ENCODE measurements at places on chromosomes 5 and 9. TPM values are rescaled to one million over a fixed set of nuclear protein-coding genes. Genes with fewer than 3 reads are reported as not detected.

DNA sequence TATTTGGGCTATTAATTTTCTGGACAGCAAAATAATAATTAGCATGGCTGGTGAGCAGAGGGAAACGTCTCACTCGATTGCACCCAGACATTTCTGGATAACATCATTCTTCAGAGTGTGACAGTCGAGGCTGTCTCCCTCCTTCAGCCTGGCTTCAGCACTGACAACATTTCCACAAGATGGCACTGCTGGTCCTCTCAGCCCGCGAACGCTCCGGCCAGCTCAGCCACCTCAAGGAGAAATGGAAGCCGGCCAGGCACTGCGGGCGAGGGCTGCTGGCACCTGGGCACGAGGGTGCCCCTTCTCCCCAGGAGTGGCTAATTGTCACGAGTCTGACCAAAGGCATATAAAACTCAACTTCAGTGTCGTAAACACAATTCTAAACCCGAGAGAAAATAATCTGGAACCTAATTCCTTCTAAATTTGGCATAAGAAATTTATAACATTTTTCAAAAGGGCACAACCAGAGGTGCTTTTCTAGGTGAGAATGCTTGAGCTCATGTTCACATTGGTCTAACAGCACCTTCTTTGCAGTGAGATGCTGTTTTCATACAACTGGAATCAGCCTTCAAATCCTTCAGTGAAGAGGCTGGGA lies 65.9 kb downstream of the DAP start:
- peak; percentile 16 for DNase-seq

GRCh38 chr5:154163327-154164248 lies 26.9 kb upstream of the GALNT10 start:
- no peak for DNase-seq

- DNase-seq = peak; percentile 32
Observed at GRCh38 chr9:136122425-136123383, 4.0 kb upstream of the TMEM250 start.

DNA sequence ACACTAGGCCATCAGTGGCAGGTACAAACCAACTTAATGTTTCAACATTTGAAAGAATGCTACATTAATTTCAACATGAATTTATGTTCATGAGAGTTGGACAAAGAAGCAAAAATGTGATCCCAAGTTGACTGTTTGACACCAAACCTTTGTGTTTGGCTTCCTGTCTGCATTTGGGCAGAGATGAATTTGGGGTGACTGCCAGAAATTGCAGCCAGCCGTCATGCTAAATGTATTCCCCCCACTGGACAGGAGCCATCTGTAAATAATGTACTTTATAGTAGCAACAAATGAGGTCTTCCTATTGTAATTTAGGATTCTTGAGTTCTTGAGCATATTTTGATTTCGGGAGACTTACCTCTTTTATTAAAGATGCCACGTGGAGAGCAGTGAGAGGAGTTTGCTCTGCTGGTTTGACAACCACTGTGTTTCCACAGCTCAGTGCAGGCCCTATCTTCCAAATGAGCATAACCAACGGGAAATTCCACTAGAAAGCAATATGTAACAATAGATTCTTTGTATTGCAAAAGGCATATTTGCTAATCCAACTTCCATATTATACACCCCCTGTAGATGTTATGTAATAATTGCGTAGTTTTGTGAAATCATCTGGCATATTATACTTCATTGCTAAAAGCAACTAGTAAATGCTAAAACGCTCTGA lies 27.6 kb downstream of the ALDH1A1 start:
- peak; percentile 79 for DNase-seq

GRCh38 chr5:115246361-115246991 lies 16.2 kb downstream of the PGGT1B start:
- DNase-seq = peak; percentile 49

DNA sequence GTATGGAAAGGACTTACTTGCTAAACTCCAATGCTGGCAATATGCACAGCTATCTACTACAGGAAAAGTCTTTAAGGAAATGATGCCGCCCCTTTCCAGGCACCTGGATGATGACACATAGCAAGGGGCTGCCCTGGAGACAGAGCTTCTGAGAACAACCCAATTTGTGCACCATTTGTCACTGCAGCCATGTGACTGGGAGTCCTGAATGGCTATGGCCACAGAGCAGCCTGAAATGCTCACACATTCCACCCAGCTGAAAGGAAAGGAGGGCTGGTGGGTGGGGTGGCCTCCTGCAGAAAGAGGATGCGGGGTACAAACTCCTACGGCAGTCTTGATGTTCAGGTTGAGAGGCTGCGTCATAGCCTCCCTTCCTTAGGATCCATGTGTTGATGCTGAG lies 70.1 kb upstream of the FSTL4 start:
- DNase-seq = no peak

- no peak for DNase-seq
Observed at GRCh38 chr5:32785611-32786254, 74.6 kb downstream of the NPR3 start.

DNA sequence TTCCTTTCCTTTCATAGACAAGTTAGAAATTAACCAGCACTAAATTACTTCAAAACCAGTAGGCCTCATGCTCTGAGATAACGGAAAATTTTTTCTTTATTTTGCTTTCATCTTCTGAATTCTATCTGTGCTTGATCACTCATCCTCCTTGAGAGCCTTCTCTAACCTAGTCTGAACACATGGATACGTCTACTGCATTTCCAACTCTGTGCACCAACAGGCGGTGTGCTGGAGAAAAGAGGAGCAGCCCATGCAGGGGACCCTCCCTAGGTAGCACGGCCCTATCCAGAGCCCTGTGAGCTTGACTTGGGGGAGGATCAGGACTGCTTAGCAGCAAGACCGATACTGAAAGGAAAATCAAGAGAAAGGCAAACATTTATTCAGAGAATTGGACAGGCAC lies 149.8 kb downstream of the AUH start:
- DNase-seq = peak; percentile 72

DNA sequence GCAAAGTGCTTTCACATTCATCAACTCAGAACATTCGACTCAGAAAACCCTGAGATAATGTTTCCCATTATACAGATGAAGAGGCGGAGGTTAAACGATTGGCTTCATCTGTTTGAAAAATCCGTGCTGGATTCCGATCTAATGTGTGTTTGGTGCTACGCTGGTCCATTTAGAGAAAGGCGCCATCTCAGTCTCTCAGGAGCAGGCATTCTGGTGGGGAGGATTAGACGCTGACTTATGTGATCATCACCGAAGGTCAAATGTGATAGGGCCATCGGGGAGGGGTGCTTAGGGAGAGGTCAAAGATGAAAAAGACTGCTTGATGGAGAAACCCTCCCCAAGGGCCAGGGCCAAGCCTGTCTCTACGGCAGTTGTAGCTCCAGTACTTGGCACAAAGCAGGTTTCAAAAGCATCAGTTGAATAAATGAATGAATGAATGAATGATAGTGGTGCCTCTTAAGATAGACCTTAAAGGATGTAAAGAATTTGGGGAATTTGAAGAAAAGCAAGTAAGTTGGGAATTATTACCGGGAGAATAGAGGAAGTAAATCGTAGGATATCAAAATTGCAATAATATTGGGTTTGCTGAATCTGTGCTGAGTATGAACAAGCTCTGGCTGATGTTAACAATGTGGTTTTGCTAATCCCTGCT lies 160.6 kb upstream of the SHB start:
- DNase-seq = no peak

DNA sequence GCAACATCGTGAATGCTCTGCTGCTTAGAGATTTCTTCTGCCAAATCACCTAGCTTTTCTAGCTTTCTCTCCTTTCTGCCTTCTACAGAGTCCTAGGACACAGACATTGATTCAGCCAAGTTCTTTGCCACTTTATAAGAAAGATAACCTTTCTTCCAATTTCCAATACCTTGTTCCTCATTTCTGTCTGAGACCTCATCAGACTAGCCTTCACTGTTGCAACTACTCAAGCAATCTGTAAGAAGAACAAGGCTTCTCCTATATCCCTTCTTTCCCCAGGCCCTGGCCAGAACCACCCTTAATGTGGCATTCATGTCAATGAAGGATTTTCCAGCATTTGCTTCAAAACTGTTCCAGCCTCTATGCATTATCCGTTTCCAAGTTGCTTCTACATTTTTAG lies 24.3 kb downstream of the FBXO10 start:
- no peak for DNase-seq

- DNase-seq = no peak
Observed at GRCh38 chr5:141637123-141637766, 448 bp downstream of the RELL2 start.

DNA sequence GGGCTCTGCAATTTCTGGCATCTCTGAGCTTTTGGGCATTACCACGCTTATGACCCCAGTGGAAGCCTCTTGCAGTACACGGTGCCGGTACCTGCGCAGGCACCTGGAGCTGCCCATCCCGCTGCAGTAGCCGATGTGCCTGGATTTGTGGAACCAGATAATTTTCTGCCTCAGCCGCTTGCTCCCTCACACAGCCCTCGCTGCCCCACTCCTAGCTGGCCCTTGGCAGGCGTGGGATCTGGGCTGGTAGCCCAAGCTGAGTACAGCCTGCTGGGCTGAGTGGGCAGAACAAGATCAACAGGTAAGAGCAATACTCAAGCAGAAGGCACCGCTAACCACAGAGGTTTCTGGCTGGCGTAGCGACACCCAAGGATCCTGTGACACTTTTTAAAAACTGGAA lies 1808.8 kb upstream of the ACO1 start:
- DNase-seq = no peak

GRCh38 chr9:10265153-10265631 lies 347.6 kb downstream of the PTPRD start:
- DNase-seq = no peak

- no peak for DNase-seq
Observed at GRCh38 chr5:132010645-132010988, 841 bp downstream of the ACSL6 start.

GRCh38 chr5:93130624-93131490 lies 450.2 kb downstream of the NR2F1-AS1 start:
- no peak for DNase-seq

DNA sequence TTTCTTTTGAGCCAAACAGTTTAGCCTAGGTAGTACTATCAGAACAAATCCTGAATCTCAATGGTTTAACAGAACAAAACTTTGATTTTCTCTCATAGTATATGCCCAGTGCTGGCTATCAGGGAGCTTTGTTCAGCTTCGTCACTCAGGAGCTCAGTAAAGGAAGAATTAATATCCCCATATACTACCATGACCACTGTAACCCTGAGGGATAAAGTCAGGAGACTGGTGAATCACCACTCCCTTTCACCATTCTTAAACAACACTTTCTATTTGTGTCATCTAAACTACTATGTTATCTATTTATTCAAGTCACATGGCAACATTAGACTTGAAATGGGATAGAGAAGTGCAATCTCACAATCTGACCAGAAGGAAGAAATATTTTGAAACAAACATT lies 522.6 kb upstream of the COX7C start:
- DNase-seq = no peak

DNA sequence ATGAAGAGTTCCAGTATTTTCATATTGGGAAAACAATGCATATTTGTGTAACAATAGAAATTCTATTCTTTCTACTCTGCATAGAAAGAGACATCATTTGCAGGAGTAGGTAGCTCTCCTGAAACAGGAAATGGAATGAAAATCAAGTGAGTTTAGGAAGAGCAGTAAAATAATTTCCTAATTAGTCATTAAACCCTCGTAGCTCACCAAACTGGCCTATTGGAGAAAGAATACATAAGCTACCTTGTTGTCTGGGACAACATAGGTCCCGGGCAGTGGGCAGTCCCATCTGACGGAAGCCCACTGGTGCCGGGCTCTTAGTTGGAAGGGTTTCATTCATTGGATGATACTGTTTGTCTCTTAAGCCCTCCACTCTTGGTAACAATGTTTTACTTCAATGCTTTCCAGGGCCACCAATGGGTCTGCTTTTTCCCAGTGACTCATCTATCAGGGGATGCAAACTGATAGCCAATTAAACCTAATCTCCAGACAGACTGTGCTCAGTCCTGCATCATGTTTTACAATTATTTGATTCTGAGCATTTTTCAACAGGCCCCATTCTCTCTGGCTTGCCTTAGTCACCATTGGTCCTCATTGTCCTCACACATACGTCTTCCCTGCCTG lies 46.5 kb downstream of the GNA14 start:
- no peak for DNase-seq

DNA sequence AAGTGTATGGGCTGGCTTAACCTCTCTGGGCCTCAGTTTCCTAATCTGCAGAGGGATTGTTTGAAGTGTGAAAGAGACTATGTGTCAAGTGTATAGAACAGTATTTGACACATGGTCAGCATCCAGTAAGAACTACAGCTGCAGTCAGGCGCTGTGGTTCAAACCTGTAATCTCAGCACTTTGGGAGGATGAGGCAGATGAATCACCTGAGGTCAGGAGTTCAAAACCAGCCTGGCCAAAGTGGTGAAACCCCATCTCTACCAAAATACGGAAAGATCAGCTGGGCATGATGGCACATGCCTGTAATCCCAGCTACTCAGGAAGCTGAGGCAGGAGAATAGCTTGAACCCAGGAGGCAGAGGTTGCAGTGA lies 31.9 kb upstream of the STING1 start:
- DNase-seq = no peak

DNA sequence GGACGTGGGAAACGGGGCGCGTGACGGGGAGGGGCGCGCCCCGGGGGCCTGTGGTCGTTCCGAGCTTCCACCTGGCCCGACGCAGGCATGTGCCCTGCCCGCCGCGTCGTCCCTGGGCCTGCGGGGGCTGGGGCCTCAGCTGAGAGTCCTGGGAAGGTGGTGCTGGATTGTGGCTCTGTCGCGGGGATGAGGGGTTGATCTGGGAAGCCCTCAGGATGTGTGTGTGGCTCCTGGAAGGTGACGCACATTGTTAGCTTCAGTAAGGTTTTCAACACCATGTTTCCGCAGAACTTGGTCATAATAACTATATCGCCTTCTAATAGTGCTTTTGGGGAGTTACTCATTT lies 589.1 kb downstream of the MTRR start:
- DNase-seq = no peak

DNA sequence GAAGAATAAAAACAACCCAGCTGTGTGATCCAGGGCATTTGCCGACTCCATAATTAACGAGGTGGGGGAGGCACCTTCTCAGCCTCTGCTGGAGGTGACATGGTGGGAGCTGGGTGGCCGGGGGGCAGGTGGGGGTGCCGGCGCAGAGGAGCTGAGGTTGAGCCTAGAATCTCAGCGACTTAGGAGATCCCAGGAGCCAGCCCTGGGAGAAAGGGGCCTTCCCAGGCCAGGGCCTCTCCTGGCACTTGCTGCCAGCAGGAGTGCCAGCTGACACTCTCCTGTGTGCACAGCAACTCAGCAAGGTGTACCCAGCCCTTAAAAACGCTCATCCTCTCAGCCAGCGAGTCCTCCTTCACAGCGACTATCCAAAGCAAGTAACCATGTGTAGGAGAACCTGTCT lies 62.8 kb upstream of the FCN1 start:
- no peak for DNase-seq

GRXCR2 gene
- polyA plus RNA-seq = not detected

MAP1B gene
- 3.3 TPM for polyA plus RNA-seq

AKNA gene
- polyA plus RNA-seq = 4.8 TPM

SH3RF2 gene
- 2.8 TPM for polyA plus RNA-seq

CKMT2 gene
- polyA plus RNA-seq = 8.8 TPM

GNA14 gene
- not detected for polyA plus RNA-seq

ENTREP1 gene
- not detected for polyA plus RNA-seq

TRPM3 gene
- polyA plus RNA-seq = under 0.01 TPM

CNTNAP3 gene
- 4.5 TPM for polyA plus RNA-seq

SLC25A48 gene
- 1.0 TPM for polyA plus RNA-seq

C9orf43 gene
- 0.14 TPM for polyA plus RNA-seq

SPINK4 gene
- 2.0 TPM for polyA plus RNA-seq

PHAX gene
- polyA plus RNA-seq = 14.5 TPM

SSBP2 gene
- 0.01 TPM for polyA plus RNA-seq

NEUROG1 gene
- not detected for polyA plus RNA-seq

Measured in HepG2 (cell line).